ENCODE measurements at places on chromosomes 12 and 14.

DNA sequence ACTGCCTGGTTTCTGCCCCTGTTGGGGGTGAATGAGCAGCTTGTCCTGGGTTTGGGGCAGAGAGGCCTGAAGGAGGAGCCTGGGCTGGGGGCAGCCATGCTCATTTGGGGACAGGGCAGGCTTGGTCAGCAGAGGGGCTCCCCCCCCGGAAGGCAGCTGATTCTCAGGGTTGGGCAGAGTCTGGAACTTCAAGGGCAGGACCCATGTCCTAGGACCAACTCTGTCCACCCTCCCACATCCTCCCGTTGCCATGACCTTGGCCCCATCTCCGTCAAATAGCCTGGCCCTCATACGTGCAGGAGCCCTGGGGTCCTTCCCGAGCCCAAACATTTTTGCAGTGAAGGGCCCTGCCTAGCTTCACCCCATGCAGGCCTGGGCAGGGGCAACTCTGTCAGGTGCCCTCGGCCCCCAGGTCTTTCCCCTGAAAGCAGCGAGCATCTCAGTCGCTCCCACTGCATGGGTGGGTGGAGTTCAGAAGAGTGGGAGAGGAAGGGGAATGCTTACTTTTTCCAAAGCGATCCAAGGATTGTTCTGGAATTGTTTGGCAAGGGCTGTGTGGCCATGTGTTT is 32.6 kb downstream of the TNFAIP2 start:
- DNase-seq, result no peak

DNA sequence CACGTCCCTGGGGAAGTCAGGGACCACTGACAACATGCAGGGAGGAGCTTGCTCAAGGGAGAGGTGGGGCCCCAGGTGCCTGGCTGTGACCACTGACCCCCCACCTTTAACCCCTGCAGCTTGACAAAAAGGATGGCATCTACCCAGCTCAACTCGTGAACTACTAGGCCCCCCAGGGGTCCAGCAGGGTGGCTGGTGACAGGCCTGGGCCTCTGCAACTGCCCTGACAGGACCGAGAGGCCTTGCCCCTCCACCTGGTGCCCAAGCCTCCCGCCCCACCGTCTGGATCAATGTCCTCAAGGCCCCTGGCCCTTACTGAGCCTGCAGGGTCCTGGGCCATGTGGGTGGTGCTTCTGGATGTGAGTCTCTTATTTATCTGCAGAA is 26.3 kb downstream of the HIP1R start:
- DNase-seq, result no peak

DNA sequence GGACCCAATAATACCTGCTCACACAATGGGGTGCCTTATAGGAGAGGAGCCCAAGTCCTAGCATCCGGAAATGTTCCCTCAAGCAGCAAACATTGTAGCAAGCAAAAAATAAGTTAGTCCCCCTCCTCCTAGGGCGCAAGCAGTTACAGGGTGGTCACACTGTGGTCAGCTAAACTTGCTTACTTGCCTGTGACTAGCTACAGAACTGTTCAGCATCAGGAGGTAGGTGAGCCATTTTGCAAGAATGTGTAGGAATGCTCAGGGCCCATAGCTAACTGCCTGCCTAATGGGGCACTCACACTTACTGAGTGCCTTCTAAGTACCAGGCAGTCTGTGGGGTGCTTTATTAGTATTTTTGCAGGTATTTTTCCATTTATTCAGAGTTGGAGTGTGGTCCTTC is 154.6 kb upstream of the GRIN2B start:
- DNase-seq, result no peak

GRCh38 chr12:78181544-78182162 is 351.0 kb downstream of the NAV3 start:
- DNase-seq, result no peak
